Melanocyte of skin (primary cell): ENCODE measurements at places on chromosomes 11 and 22. TPM values are rescaled to one million over a fixed set of nuclear protein-coding genes. Genes with fewer than 3 reads are reported as not detected.

The TLCD5 gene
- total RNA-seq = 2.8 and 6.2 TPM in 2 replicates

The NRGN gene
- total RNA-seq = 0.33 and 1.7 TPM in 2 replicates

The TRIM3 gene
- 21.4 and 31.3 TPM in 2 replicates for total RNA-seq

The APLNR gene
- not detected in 2 replicates for total RNA-seq

The SH3BP1 gene
- total RNA-seq = 2.1 and 9.8 TPM in 2 replicates

The SERPIND1 gene
- not detected in 2 replicates for total RNA-seq

The GNB1L gene
- total RNA-seq = 2.2 and 5.2 TPM in 2 replicates

The ANKK1 gene
- total RNA-seq = not detected in 2 replicates

The MS4A3 gene
- not detected in 2 replicates for total RNA-seq

The OR5B21 gene
- 0.31 TPM in 1 of 2 replicates, not detected in the other for total RNA-seq

The SLC22A12 gene
- not detected in 2 replicates for total RNA-seq
